ENCODE measurements at places on chromosomes 13 and 19.

DNA sequence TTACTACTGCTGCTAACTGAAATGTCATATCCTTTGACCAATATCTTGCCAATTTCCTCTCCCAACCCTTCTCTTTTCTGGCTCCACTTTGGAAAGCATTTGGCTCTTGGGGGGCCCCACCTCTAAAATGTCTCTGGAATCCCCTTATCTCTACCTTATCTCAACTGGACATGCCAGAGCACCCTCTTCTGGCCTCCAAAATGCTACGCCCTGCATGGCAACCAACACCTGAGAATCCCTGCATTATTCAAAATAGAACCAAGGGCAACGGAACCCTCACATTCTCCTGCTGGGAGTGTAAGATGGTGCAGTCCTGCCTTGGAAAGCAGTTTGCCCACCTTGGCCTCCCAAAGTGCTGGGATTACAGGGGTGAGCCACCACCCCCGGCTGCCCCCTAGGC is 35.3 kb downstream of the CERS4 start:
- DNase-seq: no peak

GRCh38 chr13:57631596-57632275 is at the start of gene PCDH17:
Gene PCDH17 (plus strand): TSS chr13:57631744. CDS start chr13:57632547, 803 bp downstream.
- no peak for DNase-seq

GRCh38 chr13:37127691-37128241 is 22.3 kb upstream of the CSNK1A1L start:
- DNase-seq: no peak

- DNase-seq: no peak
Observed at GRCh38 chr13:50527188-50527587, 316.3 kb downstream of the DLEU7 start.

- no peak for DNase-seq
Observed at GRCh38 chr19:51103926-51104341, 4.3 kb downstream of the CTU1 start.

GRCh38 chr19:51780270-51780669 is 14.7 kb upstream of the FPR3 start:
- DNase-seq: no peak

GRCh38 chr13:93673885-93674284 is 447.3 kb downstream of the GPC6 start:
- no peak for DNase-seq

DNA sequence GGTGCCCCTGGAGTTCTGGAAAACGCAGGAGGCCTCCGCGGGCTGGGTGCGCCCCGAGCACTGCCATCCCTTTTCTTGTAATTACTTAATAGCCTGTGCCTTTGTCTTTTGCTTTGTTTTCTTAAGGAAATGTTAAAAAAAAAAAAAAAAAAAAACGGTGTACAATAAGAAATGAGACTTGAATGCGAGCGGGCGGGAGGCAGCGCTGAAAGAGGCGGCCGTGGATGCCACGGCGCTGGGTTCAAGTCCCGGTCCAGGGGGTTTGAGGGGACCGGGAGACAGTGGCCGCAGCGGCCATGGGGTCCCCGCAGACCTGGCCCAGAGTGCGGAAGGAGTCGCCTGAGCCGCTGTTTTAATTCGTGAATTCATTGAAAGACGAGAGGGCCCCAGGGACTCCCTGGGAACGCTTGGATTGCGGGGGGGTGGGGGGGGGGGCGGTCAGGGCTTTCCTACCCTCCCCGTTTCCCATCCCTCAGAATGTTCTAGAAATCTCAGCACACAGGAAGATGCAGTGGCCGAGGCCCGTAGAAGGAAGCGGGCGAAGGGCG is 349.2 kb upstream of the ARGLU1 start:
- no peak for DNase-seq

DNA sequence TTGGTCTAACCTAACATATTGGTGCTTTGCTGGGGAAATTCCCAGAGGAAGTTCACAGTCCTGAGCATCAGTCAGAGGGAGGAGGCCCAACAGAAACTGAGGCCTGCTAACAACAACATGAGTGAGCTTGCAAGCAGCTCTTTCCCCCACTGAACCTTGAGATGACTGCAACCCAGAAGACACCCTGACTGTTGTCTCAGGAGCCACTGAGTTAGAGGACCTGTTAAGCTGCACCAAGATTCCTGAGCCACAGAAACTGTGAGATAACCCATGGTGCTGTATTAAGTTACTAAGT is 193.2 kb upstream of the UBL3 start:
- no peak for DNase-seq

- no peak for DNase-seq
Observed at GRCh38 chr13:106277484-106278154, 257.8 kb downstream of the EFNB2 start.

- DNase-seq: no peak
Observed at GRCh38 chr13:27973961-27974662, 5.0 kb upstream of the CDX2 start.

GRCh38 chr13:97058391-97058790 is 64.1 kb upstream of the OXGR1 start:
- DNase-seq: no peak

DNA sequence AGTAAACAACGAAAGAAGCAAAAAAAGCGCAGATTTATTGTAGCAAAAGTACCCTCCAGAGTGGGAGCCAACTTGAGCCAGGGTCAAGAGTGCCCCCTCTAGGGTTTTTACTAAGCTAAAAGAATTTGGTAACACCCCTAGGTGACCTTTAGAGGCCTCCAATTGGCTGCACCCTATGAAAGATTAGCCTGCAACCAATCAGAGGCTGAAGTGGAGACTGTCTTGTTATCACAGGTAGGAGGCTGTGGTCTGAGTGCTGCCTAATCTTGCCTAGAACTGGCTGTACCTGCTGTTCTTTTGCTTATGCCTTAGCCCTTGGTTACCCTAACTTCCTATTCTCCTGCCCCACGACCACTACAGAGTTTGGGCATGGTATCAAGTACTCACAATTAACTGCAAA is 38.3 kb downstream of the ANKRD10 start:
- no peak for DNase-seq

- no peak for DNase-seq
Observed at GRCh38 chr13:59458908-59459579, 704.7 kb downstream of the DIAPH3 start.

DNA sequence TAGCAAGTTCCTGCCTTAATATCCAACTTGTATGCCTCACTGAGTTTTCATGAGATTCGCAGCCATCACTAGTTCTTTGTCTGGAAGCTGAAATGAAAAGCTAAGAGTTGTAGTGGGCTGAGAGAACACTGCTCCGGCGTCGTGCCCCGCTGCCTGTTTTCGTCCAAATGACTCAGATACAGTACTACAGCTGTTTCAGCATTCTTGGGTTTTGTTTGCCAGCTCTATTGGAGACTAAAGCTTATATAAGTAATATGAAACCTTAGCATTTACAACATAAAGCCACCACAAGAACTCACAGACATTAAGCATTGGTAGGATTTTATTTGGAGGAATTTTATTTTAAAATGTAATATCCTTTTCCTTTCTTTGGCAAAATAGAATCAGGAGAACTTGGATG is 299.7 kb downstream of the DLEU7 start:
- no peak for DNase-seq

DNA sequence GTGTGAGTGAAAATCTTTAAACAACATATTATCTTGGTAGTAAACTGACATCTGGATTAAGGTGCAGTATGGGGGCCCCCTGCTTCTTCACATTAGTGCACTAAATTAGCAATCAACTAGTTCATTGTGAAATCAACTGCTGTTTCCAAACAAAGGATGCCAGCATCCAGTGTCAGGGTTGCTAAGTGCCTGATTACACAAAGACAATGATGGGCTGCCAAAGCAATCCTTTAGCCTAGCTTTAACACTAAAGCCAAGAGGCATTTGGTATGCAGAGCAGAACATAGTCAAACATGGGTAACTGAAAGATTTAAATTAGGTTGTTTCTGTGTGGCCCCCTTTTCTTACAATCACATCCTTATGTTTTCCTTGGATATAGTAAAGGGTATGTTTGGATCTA is 543.1 kb upstream of the SLITRK5 start:
- DNase-seq: no peak

DNA sequence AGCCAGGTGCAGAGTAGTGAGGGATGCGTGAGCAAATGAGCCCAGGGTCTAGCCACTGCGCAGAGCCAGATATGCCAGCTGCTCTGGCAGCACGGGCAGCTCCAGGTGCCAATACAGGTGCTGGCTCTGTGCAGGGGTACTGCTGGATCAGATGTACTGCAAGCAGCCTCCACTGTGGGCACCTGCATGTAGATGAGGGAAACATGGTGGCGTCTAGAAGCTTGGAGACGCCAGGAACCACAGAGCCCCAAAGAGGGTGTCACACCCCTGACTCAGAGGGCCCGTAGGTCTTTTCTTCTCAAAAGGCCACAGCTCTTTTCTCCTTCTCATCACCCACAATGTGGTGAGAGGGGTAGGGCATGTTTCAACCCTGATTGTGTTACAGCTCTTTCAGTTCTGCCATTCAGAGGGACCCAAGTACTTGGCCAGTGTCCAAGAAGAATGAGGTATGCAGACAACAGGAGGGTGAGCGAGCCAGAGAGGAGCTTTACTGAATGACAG is 244.4 kb upstream of the SLITRK1 start:
- no peak for DNase-seq

DNA sequence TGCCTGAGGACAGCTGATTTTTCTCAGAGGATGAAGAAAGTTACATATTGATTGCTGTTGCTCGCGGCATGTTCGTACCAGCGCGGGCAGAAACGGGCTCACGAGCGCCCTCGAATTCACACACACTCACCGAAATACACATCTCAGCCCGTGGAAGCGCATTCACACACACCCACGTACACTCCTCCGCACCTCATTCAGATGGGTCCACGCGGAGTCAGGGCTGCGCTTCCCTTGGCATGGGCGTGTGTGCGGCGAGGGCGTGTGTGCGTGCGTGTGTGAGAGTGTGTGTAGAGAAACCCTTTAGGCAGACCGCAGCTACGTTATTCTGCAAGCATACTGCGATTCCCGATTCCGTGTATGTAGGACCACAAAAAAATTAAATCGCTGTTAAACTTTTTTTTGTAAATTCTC is 2.1 kb upstream of the PCDH17 start:
- no peak for DNase-seq

DNA sequence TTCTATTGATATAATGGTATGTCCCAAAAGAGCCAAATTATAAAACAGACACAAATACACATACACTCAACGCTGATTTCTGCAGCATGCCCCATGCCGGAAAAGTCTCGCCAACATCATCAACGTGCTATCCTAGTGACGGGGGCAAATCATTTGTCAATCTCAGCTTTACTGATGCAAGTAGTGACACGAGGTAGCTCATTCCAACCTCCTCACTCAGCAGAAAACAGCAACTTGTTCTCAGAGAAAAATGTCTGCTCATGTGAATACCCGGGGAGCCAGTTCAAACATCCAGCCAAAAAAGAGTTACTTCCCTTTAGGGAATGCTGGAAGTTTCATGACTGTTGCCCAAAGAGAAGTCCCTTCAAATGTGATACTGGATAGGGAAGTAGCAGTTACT is 46.3 kb downstream of the SOX21 start:
- DNase-seq: no peak

DNA sequence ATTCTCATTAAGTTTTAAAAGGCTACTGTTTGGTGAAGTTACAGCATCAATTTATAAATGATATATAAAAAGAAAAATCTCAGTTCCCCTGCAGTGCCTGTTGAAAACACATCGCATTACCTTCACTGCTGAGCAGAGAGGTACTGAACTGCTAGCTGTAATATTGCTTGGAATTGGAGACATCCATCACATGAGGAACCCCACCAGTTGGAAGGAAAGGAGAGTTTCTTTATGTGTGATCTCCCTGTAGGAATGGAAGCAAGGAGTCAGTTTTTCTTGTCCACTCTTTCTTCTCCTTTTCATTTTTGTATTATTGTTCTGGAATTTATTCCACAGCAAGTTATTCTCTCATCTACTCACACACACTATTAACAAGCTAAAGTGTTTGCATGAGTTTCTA is 1586.0 kb upstream of the PRR20A start:
- no peak for DNase-seq

- no peak for DNase-seq
Observed at GRCh38 chr19:40700083-40700482, 9.6 kb upstream of the NUMBL start.

- DNase-seq: peak; percentile 16
Observed at GRCh38 chr13:98571955-98572662, 4.8 kb downstream of the STK24 start.

DNA sequence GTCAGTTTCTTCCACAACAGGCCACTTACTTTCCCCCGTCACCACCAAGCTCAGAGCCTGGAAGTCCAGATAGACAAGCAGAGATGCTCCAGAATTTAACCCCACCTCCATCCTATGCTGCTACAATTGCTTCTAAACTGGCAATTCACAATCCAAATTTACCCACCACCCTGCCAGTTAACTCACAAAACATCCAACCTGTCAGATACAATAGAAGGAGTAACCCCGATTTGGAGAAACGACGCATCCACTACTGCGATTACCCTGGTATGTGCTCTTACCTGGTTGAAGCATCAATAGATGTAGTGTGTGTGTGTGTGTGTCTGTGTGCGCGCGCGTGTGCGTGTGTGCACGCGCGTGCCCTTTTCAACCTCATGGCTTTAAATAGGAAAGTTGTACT is 3.7 kb downstream of the KLF5 start:
- DNase-seq: no peak

DNA sequence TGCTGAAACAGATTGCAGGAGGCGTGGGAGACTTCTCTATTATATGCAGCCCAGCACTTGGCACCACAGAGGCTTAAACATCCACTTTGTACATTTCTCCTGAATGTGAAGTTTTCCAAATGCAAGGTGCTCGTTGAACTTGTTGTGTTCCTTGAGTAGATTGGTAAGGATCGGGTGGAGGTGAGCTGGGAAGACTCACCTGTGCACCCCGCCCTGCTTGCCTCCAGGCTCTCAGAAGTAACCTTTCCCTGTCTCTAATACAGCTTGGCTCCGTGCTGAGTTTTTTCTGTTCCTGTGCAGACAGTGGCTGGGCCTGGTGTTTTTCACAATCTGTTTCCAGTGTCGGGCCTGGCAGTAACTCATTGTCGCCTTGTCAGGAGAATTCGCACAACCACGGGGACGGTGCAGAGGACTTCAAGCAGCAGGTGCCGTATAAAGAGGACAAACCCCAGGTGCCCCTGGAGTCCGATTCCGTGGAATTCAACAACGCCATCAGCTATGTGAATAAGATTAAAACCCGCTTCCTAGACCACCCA is 12.3 kb downstream of the SIN3B start:
- DNase-seq: no peak

DNA sequence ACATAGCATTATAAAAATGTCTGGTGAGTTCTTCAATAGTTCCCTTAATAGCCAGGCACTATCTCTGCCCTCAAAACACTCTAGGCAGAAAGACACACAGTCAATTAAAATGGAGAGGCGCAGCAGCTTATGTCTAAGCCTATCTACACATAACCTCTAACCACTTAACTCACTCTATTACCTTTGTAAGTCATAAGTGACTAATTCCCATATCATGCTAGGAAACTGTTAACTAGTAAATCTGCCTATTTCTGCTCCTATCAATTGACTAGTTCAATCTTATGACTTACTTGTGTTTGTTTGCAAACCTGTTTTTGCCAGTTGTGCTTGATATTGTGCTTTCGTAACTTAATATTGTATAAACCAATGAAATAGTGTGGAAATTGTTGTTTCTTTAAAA is 3.2 kb downstream of the CCDC122 start:
- DNase-seq: no peak

Measured in activated effector memory CD4-positive, alpha-beta T cell treated with Interleukin-2 at 50 U/mL for 16 hours (primary cell).